ENCODE measurements at places on chromosomes 5 and 9.

DNA sequence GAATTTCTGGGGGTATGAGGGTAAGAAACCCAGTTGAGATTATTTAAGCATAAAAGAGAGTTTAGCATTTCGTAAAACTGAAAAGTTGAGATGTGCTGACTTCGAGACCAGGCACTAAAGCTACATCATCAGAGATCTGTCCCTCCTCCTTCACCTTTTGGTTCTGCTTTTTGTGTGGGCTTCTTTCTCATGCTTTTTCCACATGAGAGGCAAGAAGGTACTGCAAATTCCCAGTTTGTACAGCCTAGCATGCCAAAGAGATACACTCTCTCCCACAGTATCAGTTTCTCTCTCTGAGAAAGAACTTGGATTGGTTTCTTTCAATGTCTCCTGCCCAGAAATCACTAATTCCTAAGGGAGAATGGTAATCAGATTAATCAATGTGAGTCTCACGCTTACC, 584.7 kb downstream of the SEMA5A start:
- no peak for DNase-seq

DNA sequence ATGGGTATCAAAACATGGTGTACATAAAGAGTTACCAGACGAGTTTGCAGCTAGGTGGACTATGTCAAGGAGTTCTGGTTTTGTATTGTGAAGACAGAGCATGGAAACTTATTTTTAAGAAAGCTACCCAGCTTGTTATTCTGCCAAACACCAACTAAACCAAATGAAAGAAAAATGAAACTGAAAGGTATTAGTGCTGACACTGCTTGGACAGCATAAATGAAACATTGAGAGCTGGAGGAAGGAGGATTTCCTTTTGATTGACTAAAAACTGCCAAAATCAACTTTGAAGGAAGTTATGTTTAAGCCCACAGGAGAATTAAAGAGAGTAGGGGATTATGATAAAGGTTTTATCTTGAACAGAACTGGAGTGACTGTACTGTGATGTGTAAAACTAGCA, 766.2 kb downstream of the PTPRD start:
- no peak for DNase-seq

DNA sequence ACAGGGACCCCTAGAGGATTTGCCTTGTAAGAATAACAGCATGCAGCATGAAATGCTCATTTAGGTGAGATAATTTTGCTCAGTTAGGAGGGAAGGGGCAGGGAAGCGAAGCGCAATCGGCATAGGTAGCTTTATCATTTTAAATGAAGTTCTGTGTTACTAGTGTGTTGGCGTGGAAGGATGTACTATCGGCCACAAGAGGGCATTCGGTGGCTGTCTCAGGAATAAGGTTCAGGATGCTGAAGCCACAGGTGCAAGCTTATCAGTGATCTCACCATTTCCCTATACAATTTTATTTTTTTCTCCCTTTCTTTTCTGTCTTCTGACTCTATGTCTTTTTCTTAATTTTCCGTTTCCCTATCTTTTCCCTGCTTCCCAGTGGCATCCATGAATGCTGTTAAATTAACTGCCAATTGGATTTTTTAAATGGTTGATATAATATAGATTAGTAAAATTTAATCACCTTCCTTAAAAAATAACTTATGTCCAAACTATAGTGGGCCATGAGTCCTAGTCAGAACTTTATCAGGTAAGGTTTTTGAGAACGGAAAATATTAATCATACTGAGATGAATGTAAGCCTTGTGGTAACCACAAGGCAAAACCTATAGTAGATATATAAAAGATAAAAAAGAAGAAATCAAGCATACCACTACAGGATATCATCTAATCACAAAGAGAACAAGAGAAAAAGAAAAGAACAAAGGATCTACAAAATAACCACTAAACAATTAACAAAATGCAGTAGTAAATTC, 1.2 kb upstream of the INSL6 start:
- peak; percentile 55 for DNase-seq

DNA sequence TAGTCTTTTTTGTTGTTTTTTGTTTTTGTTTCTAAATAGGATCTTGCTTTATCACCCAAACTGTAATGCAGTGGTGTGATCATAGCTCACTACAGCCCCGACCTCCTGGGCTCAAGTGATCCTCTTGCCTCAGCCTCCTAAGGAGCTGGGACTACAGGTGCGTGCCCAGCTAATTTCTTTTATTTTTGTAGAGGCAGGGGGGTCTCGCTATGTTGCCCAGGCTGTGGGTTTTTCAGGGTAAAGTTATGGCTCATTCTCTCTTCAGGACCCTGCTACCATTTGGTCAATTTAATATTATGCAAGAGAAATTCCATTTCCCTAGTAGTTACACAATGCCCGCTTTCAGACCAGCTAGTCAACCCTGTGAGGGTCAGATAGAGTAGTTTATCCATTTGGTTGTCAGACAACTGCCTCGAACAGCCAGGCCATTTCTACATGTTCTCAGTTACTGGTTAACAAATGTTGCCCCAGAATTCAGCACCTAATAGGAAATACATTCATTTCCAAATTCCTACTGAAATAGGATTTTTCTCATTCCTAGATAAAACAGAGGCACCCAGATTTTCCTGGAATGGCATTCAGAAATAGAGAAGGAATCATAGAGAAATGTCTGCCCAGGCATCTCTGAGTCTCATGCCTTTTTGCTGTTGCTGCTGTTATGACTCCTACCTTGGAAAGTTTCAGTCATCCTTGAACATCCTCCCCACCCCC, 6.4 kb upstream of the GLIS3 start:
- DNase-seq: no peak

- no peak for DNase-seq
Measured at GRCh38 chr9:86925686-86926085, 21.6 kb downstream of the GAS1 start.

GRCh38 chr5:132823481-132824050, 6.9 kb downstream of the SHROOM1 start:
- DNase-seq: no peak

DNA sequence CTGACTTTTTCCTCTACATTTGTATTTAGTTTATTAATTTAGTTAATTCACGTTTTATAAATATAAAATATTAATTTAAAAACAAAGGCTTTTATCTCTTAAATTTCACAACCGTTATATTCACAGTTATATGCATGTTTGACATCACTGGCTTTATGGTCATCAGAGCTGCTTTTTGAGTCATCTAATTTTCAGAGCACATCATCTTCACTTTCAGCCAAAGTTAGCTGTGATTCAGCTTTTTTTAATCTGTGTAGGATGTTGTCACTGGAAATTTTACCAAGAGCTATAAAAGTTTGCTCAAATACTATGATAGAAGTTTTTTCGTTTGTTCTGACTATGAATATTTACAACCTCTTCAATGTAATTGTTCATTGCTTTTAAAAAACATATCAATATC, 12.4 kb downstream of the CDC37L1 start:
- no peak for DNase-seq

DNA sequence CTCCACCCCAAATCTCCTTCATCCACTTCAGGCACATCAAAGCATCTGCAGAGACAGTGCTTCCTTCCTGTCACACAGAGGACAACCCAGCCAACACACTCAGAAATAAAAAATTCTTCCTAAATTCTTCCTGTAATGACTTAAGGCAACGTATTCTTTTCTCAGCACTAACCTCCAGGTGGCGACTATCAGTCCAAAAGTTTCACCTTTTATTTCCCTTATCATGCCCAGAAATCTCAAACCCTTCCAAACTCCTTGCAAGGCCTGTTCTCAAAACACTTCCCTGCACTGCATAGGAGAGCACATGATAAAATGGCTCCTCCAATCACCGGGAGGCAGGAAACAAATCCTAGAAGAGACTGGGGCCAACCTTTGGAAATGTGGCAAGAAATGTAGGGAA, 35.1 kb downstream of the SLIT3 start:
- no peak for DNase-seq

DNA sequence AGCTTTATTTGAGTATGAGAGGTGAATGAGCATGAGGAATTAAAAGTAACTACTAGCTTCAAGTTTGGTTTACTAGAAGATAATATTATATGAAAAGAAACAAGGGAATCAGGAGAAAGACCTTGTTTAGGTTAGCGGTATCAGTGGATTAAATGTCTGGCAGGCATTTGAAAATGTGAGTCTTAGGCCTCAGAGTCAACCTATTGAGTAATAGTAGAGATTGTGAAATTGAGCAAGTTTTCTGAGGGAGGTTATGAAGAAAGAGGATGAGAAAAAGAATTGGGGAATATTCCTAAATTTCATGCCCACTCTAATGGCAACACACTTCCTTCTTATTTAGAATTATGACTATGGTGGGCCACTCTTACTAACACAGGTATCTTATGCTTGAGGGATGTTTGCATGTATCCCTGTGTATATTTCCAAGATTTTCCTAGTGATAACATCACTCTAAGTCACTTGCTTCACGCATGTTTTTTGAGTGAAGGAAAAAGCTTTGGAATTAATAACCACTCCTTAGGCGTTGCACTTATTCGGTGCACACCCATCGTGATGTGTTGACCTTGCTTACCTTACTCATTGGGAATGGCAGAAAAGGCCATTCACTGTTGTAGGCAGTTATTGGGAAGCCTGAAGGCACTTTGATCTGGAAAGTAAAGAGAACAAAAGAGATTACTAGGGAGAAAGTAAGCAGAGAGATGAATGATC, 8.2 kb upstream of the ELL2 start:
- DNase-seq: no peak
